Left ventricle myocardium superior (tissue), 1 donor: ENCODE measurements at places on chromosomes 2 and 18.

GRCh38 chr18:8229040-8229439, 380.2 kb upstream of the RAB12 start:
- no peak for DNase-seq

- DNase-seq, result no peak
Observed at GRCh38 chr2:239609607-239610310, 208.9 kb upstream of the HDAC4 start.

DNA sequence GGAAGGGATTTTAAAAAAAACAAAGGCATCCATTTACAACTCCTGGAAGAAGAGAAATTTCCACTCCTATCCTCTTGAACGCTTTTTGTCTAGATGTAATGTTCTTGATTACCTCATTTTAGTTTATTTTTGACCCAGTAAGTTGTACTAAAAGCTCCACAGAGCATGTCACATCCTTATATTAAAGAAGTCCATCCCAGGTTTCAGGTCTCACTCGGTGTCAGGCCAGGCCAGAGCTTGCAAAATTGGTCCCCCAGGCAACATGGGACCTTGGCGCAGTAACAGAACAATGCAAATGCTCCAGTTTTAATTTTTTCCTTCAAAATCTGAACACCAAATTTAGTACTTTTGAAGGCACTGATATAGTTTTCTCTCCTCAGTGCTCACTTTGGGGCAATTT, 218.4 kb upstream of the REV1 start:
- DNase-seq, result peak; percentile 63

GRCh38 chr2:68234405-68234804, 17.9 kb downstream of the PPP3R1 start:
- DNase-seq, result no peak

GRCh38 chr2:136764452-136765255, 691 bp upstream of the THSD7B start:
- no peak for DNase-seq

DNA sequence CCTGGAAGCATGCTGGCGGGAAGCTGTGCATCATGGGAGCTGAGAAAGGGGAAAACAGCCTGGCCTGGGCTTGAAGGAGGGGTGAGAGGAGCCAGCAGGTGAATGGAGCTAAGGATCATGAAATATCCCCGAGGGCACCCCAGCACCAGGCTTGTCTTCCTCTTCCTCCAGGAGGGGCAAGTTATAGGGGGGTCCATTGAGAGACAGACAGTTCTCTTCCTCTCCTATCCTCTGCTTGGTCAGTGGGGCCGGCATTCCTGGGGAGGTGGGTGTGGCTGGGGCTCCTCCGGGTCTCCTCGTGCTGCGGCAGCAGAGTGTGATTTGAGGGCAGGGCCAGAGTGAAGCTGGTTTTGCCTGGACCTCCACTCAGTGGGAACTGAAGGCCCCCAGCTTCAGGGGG, 78.9 kb downstream of the LIPG start:
- no peak for DNase-seq

- DNase-seq, result no peak
Observed at GRCh38 chr2:150974864-150975263, 286.8 kb downstream of the RBM43 start.

- DNase-seq, result no peak
Observed at GRCh38 chr2:227374158-227374557, 4.9 kb downstream of the TM4SF20 start.

DNA sequence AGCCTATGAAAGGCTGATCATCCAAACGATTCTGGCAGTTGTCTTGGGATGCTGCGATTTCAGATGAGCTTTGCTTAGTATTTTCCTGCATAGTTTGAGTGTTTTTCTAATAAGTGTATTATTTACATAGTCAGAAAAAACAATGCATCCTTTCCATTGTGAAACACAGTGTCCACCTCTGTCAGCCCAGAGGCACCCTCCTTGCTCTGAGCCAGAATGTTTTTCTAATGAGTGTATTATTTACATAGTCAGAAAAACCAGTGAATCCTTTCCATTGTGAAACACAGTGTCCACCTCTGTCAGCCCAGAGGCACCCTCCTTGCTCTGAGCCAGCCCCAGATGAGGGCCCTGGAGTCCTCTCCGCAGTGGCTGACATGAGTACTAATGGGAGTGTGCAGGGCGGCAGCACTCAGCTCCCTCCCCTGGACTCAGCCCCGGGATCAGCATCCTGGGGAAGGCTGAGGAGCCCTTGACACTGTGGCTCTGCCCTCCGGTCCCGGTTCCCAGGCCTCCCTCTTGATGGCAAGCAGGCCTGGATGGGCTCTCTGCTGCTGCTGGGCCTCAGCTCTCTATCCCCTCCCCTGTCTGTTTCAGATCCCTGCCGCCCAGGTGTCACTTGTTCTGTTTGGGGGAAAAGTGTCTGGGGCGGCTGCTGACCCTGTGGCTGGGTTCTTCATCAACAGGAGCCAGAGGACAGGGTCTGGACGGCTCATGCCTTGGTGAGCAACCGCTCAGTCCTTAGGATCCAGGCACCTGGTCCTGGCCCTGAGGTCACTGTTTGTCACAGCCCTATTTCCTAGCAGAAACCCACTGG, 5.9 kb downstream of the MFSD2B start:
- DNase-seq, result no peak

DNA sequence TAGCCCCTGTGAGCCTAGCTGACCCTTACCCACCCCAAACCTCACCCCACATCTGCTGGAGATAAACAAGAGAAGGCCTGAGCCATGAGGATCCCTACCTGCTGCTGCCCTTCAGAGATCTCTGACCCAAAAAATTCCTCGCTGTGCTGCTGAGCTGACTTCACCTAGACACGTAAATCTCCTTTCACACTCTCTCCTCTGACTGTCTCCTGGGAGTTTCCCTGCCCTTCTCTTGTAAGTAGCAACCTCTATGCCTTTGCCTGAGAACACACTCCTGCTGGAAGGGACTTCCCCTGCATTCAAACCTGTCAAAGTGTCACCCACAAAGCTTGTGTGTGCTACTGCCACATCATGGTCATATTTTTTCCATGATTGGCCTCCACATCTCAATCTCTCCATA, 134.2 kb upstream of the NOL4 start:
- no peak for DNase-seq

DNA sequence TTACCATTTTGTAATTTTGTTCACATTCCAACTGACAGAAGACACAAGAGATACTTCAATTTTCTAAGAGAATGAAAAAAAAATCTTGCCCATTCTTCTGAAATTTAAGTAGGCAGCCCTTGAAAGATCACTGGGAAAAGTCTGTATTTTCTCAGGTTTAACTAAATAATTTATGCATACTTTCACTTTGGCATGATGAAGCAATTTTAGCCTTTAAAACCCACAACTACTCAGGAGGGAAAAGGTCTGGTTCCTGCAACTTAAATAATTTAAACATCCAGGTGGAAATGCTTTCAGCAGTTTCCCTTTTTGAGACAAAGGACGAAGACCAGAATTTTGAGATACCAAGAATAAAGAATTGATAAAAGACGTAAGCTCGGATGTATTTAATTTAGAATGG, 61.4 kb downstream of the ZEB2 start:
- DNase-seq, result no peak

DNA sequence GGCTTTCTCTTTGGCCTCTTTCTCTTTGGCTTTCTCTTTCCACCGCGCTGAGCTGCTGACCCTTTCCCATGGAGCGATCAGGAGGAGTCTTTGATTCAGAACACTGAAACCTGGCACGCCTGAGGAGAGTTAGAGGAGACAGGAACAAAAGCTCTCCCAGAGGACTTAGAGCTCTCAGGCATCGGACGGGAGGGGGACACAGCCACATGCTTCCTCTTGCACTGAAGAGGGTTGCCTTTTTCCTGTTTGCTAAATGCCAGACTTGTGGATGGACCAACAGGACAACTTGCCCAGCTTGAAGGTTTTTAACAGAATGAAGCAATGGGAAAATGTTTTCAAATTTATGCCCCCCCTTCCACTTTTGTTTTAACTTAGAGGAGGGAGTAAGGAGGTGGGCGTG, 3.6 kb upstream of the PTPN18 start:
- DNase-seq, result no peak

- DNase-seq, result peak; percentile 68
Observed at GRCh38 chr2:9095690-9096089, 92.2 kb upstream of the MBOAT2 start.

DNA sequence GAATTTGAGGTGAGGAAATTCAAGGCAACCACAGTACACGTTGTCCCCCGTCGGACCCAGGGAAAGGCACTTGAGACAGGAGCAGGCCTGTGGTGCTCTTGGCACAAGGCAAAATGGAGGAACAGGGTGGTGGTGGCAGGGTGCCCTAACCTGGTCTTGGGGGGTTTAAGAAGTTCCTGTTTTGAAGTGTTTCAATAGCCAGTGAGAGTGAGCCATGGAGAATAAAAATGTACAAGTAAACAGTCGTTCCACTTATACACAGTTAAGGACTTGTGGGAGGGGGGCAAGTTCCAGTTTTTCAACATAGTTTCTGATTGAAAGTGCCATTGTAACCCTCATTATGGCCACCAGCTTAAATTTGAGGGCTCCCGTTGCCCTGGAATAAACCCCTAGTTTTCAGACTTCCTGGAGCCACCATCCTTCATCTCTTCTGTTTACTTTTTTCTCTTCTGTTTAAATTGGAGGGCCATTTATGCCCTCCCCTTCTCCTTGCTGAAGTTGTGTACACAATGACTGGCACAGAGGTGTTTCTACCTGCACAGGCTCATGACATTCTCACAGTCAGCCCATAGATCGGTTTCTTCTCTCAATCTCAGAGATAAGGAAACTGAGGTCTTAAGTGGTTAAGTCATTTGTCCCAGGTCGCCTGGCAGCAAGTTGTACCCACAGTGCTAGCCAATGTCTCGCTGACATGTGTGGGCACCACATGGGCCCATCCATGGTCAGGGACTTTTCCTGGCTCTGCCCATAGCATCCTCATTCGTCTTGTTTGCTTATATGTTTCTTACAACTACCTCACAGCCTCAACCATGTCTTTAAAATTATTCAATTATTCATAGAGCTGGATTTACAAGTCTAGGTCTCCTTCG, 66.0 kb upstream of the ST3GAL5 start:
- DNase-seq, result no peak

- DNase-seq, result no peak
Observed at GRCh38 chr2:175688243-175688642, 313.8 kb downstream of the LNPK start.
